ENCODE measurements at places on chromosomes 4 and X.

DNA sequence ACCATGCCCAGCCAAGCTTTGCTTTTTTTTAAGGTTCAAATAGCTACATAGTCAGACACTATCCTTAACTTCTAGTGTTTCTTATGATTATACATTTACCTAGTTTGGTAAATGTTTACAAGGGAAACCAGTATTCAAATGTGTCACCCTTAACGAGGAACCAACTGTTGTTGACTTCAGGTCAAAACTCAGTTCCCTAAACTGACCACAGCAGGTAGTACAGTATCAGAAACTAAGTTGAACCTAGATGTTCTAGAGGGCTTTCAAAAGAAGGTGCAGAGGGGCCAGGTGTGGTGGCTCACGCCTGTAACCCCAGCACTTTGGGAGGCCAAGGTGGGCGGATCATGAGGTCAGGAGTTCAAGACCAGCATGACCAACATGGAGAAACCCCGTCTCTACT is 11.3 kb downstream of the GPC4 start:
- DNase-seq: no peak

- no peak for DNase-seq
Measured at GRCh38 chr4:144421839-144422565, 224.0 kb upstream of the HHIP start.

GRCh38 chr4:83340692-83341343 is 6.2 kb upstream of the HPSE start:
- no peak for DNase-seq

- no peak for DNase-seq
Measured at GRCh38 chr4:47002580-47002979, 9.2 kb upstream of the GABRA4 start.

DNA sequence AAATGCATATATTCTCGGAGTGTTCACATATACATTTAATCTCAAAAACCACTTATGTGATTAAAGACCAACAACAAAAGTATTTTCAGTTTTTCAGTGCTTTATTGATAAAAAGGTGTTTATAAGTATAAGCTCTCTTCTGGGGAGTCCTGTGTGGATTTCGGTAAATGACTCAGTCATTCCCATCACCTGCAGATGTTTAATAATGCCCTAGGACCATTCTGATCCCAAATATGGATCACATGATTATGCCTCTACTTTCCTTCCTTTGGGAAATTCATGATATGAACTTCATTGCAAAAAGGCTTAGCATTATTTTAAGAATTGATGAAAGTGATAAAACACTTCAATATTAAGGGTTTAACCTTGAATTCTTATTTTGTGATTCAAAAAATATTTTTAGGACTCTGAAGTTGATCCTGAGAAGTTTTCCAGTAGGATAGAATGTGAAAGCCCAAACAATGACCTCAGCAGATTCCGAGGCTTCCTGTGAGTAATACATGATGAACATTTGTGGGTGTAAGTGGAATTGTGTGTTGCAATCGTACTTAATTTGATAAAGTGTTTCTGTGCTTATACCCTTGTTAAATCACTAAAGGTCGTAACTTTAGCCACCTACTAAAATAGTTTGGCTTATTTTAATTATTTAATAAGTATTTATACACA is 40.2 kb downstream of the ATP10D start:
- no peak for DNase-seq

DNA sequence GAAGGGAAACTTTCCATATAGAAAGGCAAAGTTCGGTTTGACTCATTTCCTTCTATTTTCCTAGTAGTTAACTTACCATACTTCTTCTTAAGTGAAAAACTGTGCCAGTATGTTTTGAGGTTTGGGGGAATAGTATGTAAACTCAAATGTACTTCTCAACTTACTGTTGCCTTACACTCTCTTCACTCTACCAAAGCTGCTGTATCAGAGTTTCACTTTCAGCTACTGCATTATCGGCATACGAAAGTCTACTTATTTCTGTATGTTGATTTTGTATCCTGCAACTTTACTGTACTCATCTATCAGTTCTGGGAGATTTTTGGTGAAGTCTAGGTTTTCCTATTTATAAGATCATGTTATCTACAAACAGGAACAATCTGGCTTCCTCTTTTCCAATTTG is 932.7 kb downstream of the FAT4 start:
- no peak for DNase-seq

DNA sequence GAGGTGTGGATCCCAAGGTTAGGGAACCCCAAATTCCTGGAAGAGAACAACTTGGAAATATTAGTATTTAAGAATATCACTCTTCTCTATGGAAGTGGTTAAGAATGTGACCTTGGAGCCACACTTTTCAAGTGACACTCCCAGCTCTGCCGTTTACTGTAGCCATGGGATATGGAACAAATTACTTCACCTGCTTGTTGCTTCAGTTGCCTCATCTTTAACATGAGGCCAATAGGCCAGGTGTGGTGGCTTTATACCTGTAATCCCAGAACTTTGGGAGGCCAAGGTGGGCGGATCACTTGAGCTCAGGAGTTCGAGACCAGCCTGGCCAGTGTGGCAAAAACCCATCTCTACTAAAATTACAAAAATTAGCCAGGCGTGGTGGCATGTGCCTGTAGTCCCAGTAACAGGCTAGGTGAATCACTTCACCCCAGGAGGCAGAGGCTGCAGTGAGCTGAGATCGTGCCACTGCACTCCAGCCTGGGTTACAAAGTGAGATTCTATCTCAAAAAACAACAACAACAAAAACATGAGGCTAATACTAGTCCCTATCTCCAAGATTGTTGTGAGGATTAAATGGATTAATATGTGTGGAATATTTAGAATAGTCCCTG is 13.0 kb downstream of the IL13RA1 start:
- no peak for DNase-seq

GRCh38 chr4:165813606-165814005 is 59.4 kb upstream of the TLL1 start:
- DNase-seq: no peak

DNA sequence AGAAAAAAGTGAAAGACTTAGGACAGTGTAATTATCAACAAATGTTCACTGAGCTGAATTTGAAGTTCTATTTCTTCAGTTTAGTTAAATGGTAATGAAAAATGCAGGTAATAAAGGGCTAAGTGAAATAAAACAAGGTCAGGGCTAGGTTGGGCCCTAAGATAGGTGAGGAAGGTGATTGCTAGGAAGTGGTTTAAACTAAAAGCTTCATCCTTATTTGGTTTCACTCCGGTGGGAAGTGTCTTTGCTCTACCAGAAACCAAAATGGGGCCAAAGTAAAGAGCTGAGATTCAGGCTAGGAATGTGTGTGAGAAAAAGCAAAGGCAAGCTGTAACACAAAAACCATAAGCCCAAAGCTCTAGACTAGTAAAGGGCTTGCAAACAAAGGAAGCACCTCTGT is 31.0 kb downstream of the TAB3 start:
- no peak for DNase-seq

DNA sequence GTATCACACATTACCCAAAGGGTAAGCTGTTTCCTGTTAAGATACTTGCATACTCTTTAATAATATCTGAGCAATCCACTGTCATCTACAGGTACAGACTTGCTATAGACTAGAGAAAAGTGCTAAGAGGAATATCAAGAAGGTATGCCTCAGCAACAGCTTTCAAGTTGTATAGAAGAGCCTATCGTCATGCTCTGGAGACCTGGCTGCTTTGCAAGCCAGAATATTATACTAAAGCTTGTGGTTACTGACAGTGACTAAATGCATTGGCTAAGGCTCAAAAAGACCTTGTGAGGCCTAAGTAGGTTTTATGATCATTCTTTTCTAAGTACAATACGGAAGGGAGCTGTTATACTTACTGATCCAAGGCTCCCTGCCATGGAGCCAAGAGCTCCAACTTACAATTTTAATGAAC is 11.3 kb downstream of the LAMP2 start:
- no peak for DNase-seq
